Uterine smooth muscle cell (primary cell): ENCODE measurements at places on chromosomes 4 and X. TPM values are rescaled to one million over a fixed set of nuclear protein-coding genes. Genes with fewer than 3 reads are reported as not detected.

CLNK gene
- total RNA-seq = not detected in 2 replicates

TLR10 gene
- total RNA-seq = not detected in 2 replicates

FHL1 gene
- total RNA-seq = 44.3 and 106 TPM in 2 replicates

GPR34 gene
- not detected in 2 replicates for total RNA-seq

HDX gene
- 6.1 and 6.2 TPM in 2 replicates for total RNA-seq

VCX gene
- total RNA-seq = not detected in 2 replicates

MAGEA2B gene
- total RNA-seq = not detected in 2 replicates

CDS1 gene
- 0.11 and 0.37 TPM in 2 replicates for total RNA-seq

PCDH18 gene
- total RNA-seq = 82.2 and 116 TPM in 2 replicates

NWD2 gene
- not detected in 2 replicates for total RNA-seq

DCHS2 gene
- total RNA-seq = 0.11 and 0.12 TPM in 2 replicates

ZAR1 gene
- under 0.01 and 0.11 TPM in 2 replicates for total RNA-seq

MGAT4D gene
- total RNA-seq = not detected in 2 replicates

EVC2 gene
- total RNA-seq = 10.0 and 16.4 TPM in 2 replicates
